ENCODE measurements at places on chromosomes 6 and 20. TPM values are rescaled to one million over a fixed set of nuclear protein-coding genes. Genes with fewer than 3 reads are reported as not detected.

NKAIN4 gene
- 5.6 TPM for total RNA-seq

LY6G5C gene
- 1.3 TPM for total RNA-seq

GPR63 gene
- 0.46 TPM for total RNA-seq

RIPOR2 gene
- 0.73 TPM for total RNA-seq

RALGAPB gene
- total RNA-seq, result 12.5 TPM

ESR1 gene
- total RNA-seq, result not detected

LAMA5 gene
- total RNA-seq, result 400 TPM

GPR6 gene
- not detected for total RNA-seq

MEI4 gene
- not detected for total RNA-seq

GJA1 gene
- total RNA-seq, result 62.7 TPM

PPT2 gene
- 6.9 TPM for total RNA-seq

FAM209B gene
- 0.40 TPM for total RNA-seq

DAAM2 gene
- 0.14 TPM for total RNA-seq

PPP1R3G gene
- 2.2 TPM for total RNA-seq

Measured in A549 treated with Hydrocortisone at 1 μM for 4 hours (cell line).